ENCODE measurements at places on chromosomes 1 and 21.

- DNase-seq, result no peak
These were observed 18.0 kb downstream of the UBE2T start for GRCh38 chr1:202323731-202324130.

DNA sequence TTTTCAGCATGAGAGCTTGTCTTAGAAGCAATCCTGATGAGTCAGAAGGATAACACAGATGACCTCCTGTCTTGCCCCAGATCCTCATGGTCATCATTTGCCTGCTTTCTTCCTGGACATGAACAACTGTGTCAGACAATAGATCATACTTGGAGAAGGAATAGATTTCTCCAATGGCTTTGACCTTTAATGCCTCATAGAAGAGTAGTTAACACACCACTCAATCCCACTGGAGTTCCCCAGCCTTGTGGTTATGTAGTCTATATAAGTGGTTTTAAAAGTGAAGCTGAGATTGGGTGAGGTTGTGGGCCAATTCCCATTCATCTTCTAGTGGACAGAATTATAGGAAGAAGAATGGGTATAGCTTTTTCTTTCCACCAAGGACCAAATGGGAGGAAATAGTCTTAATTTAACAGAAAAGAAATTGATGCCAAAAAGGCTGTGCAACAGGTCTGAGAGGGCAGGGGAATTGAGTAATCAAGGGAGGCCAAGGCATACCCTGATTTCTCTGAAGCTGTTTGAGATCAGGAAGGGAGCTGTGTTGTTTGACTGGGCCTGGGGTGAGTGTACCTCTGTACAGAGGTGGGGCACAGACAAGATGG is 14.4 kb downstream of the PRCC start:
- DNase-seq, result no peak

DNA sequence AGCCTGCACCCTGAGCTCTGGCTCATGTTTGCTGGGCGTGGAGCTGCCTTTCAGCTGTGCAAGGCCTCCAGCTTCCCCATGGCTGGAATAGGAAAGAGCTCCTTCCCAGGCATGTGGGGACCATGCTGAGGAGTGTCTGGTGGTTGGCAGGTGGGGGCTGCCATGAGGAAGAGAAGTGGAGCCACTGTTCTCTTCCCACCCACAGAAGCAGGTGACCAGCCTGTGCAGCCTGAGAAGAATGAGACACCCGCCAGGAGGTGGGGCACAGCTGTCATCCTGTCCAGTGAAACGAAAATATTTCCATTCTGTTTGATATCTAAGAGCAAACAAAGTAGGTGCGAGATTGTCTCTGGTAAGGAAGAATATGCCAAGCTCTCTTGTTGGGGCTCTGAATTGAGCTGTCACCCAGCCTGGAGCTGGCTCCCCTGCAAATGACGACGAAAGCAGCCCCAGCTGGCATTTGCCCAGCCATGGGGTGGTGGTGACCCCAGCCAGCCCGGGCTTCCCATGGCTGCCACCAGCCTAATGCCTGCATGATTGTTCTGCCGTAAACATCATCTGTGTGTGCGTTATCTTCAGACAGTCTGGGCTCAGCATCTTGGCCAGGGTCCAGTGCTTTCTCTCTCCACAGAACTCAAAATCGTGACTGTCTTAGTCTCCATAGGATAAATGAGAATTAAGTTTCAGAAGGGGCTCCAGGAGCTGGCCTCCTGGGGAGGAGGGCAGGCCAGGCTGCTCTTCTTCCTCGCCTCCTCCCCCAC is 429.8 kb upstream of the VAMP3 start:
- DNase-seq, result peak; percentile 62

GRCh38 chr1:9280015-9280860 is 12.5 kb upstream of the SPSB1 start:
- peak; percentile 29 for DNase-seq

- DNase-seq, result peak; percentile 90
These were observed 252.0 kb downstream of the PTBP2 start for GRCh38 chr1:96973605-96974004.

DNA sequence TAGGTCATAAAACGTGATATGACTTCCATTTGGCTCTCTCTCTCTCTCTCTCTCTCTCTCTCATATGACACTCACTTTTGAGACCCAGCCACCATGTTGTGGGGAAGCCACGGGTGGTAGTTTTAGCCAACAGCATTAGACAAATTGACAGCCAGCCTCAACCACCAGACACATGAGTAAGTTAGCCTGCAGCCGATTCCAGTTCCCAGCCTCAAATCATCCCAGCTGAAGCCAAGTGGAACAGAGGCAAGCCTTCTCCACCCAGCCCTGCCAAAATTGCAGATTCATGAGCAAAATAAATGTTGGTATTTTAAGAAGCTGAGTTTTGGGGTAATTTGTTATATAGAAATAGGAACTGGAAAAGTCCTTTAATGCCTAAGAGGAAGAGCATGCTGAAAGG is 98.0 kb upstream of the DNAH14 start:
- DNase-seq, result no peak

GRCh38 chr1:119442756-119443155 is 27.8 kb downstream of the HSD3B2 start:
- DNase-seq, result no peak

GRCh38 chr1:226482975-226483700 is 65.4 kb upstream of the STUM start:
- no peak for DNase-seq

DNA sequence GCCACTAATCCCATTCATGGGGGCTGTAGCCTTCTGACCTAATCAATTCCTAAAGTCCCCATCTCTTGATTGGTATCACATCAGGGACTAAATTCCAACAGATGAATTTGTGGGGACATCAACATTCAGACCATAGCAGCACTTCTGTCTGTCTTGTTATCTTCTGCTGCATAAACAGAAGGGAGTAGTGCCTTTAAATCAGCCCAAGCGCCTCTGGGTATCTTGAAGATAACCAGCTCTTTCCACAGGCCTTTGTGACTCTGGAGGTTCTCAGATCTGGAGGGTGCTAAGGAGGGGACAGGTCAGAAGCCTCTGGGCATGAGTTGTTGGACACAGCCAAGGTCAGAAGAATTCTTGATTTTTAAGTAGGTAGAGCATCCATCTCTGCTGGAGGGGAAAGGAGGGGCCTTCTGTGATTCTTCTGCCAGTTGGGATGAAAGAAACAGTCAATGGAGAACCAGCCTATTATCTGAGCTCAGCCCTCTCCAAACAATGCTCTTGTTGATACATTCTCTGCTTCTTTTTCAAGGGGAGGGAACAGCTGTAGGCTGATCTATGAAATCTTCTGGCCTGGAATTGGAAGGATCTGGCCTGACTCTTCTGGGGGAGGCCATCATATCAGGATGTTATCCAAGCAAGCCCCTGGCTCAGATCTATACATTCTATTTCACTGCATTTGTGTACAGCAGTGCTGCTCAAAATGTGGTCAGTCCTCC is 31.3 kb upstream of the LRIG2 start:
- no peak for DNase-seq

GRCh38 chr1:153393926-153394325 is 3.1 kb upstream of the S100A8 start:
- DNase-seq, result no peak

GRCh38 chr1:29639156-29639736 is 402.9 kb downstream of the PTPRU start:
- DNase-seq, result no peak

DNA sequence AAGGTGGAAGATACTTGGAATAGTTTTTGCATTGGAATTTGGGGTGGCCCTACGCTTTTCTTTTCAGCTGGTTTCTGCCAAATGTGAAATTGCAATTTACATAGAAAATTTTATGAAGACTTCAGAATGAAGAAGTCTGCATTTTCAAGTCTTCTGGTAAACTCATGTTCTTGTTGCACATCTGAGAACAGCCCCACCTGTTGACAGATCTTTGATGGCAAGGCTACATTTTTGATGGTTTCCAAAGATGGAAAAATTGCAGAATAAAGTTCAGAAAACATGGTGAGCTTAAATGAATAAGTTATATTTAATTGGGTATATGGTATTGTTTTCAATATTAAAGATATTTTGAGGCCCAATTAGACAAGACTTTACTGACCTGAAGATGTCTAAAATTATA is 25.4 kb downstream of the OLFM3 start:
- DNase-seq, result no peak

GRCh38 chr21:44043613-44044012 is 31.5 kb downstream of the TRAPPC10 start:
- DNase-seq, result no peak

- DNase-seq, result no peak
These were observed 124.9 kb upstream of the TMEM51 start for GRCh38 chr1:15028616-15029015.

DNA sequence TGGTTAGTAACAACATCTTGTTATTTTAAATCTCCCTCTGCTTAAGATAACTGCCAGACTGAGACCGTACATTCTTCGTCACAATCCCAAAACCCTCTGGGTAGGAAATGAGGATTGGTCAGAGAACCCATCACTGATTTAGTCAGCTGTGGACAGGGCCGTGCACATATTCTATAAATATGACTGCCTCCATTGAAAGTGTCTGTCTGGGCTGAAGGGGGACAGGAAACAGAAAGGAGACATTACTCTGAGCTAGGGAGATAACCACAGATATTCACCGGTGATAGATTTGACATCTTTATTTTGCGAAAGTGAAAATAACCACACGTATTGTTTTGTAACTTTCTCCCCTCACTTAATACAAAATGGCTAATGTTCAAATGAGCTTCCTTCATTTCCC is 36.9 kb upstream of the ST6GALNAC5 start:
- DNase-seq, result no peak

Data from BE2C (cell line).